ENCODE measurements at places on chromosomes 7 and 10.

DNA sequence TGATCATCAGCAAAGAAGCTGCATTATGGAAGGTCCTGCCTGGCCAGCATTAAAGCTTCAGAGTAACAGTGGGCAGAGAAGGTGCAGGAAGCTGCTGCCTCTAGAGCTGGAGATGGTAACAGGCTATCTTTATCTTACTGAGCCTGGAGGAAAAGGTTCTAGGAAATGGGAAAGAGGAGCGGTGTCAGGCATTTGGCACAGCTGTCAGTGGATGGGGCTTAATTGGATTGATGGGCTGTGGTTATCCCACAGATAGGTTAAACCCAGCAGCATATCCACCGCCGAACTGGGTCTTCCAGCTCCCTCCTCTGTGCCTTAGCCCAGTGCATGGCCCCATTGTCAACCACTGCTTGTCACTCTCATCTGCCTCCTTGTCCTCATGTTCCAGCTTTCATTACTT, 127.6 kb downstream of the CCNY start:
- DNase-seq, result no peak

GRCh38 chr10:48444861-48445841, 138.7 kb downstream of the MAPK8 start:
- DNase-seq, result no peak

DNA sequence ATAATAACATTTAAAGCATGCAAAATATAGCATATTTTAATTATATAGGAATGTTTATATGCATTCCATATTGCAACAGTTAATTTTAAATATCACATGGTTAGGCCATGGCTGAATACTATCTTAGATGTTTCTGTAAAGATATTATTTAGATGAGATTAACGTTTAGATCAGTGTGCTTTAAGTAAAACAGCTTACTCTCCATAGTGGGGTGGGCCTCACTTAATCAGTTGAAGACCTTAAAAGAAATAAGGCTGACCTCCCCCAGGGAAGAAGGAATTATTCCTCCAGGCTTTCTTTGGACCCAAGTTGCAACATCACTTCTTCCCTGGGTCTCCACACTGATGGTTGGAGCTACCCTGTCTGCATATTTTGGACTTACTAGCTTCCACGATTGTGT, 1246.5 kb downstream of the TYW1 start:
- DNase-seq, result no peak

DNA sequence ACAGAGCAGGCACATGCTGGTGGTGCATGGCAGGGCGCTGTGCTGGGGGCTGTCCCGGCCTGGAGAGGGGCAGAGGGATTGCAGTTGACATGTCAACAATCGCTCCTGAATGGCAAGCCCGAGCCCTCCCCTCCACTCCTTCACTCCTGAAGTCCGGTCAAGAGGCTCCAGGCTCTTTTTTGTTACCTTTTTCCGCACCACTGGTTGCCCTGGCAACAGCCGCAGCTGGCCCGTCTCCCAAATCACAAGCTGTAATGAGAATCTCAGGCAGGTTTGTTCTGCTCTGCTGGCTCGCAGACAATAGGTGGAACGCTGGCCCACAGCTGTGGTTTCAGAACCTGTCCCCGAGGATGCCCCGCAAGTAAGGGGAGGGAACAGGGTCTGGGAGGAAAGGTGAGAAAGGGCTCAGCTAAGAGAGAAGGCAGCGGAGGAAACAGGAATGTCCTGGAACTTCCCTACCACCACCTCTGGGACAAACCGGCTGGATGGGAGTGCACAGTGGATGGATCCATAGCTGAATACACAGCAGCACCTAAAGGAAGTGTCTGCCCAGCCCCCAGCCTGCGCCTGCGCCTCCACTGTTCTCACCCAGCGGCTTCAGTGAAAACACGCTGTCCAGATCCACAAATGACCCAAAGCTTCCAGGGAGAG, 58.9 kb downstream of the CALML3 start:
- no peak for DNase-seq

GRCh38 chr10:8060010-8060703, 5.7 kb downstream of the GATA3 start:
- DNase-seq, result peak; percentile 74

- DNase-seq, result no peak
These were observed 38.0 kb upstream of the CACNA2D1 start for GRCh38 chr7:82481499-82482097.

- DNase-seq, result peak; percentile 28
These were observed 50.9 kb downstream of the INPP5A start for GRCh38 chr10:132588301-132589013.

GRCh38 chr7:105127179-105127578, 113.2 kb downstream of the KMT2E start:
- no peak for DNase-seq

- DNase-seq, result no peak
These were observed 54.9 kb upstream of the DPYSL4 start for GRCh38 chr10:132131581-132132420.

DNA sequence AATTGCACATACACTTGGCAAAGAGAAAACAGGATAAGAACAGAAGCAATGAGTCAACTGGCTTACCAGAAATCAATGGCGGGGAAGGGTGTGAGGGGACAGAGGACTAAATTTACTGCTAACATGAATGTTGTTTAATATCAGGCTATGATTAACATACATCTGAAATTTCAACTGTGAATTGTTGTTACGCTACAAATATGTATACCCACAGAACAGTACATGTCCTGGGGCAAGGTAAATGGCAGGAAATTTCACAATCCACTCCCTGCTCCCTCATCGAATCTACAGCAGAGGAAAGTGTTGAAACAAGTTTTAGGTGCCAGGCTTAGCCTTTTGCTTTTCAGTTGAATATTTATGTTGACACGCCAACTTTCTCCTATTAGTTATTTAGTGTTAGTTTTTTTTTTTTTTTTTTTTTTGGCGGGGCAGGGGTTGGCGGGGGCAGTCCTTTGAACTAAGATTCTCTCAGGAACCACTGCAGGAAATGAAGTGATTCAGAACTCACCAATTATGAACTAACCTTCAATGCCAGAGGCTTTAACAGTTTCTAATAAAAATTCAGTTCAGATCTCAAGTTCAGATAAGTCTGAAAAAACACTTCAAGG, 99.0 kb downstream of the UBE2H start:
- no peak for DNase-seq

DNA sequence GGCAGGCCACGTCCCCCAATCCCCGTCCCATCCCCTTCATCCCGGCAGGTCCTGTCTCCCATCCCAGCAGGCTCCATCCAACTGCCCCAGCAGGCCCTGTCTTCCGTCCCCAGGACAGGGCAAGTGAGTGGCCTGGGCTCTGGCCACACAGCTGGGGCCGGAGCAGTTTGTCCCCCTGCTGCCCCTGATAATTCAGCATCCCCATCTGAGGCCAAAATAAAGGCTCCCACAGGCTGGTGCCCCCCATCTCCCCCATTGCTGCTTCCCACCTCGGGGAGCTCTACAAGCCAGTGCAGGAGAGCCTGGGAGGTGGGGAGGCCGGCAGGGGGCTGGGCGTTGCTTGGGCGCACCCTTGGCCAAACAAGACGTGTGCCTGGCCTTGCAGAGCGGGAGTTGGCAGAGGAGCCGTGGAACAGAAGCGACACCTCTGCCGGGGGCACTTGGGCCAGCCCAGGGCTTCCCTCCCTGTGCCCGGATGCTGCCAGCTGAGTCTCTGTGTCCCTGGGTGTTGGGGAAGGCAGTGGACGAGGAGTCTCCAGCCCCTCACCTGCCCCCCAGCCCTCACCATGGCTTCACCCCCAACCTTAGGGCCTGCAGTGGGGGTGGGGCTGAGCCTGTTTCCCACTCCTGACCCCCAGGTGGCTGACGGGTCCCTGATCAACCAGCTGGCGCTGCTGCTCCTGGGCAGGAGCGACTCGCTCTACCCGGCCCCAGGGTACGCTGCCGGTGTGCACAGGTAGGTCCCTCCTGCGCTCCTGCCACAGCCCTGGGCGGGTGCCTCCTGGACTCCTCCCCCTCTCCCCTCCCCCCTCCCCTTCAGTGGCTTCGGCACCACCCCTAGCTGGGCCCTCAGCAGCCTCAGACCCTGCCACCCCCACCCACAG, 14.0 kb downstream of the AP5Z1 start:
- no peak for DNase-seq

All from stimulated activated CD4-positive, alpha-beta T cell treated with anti-CD3 and anti-CD28 coated beads, Interleukin-4, amount 100 ng/mL, for 24 hours (primary cell).